ENCODE measurements at places on chromosomes 4 and X. TPM values are rescaled to one million over a fixed set of nuclear protein-coding genes. Genes with fewer than 3 reads are reported as not detected.

UVSSA gene
- total RNA-seq = 25.5 TPM

SUPT20HL2 gene
- not detected for total RNA-seq

MYL5 gene
- 3.4 TPM for total RNA-seq

CSAG1 gene
- not detected for total RNA-seq

MMGT1 gene
- 18.9 TPM for total RNA-seq

SMC1A gene
- total RNA-seq = 31.4 TPM

AFF2 gene
- total RNA-seq = 0.74 TPM

TMEM192 gene
- 7.1 TPM for total RNA-seq

WDR17 gene
- total RNA-seq = 2.0 TPM

MAOA gene
- 102 TPM for total RNA-seq

AFM gene
- total RNA-seq = not detected

TLR3 gene
- total RNA-seq = 10.6 TPM

SERTM2 gene
- total RNA-seq = 28.2 TPM

TMEM255A gene
- 10.8 TPM for total RNA-seq

FHL1 gene
- 337 TPM for total RNA-seq

RNF150 gene
- 9.1 TPM for total RNA-seq
